ENCODE measurements at places on chromosomes 1 and 21.

GRCh38 chr1:111354584-111354983 lies 63.9 kb downstream of the CHIA start:
- DNase-seq, result no peak

GRCh38 chr1:174761901-174762585 lies 237.7 kb upstream of the CACYBP start:
- no peak for DNase-seq

GRCh38 chr1:218272366-218272765 lies 12.7 kb upstream of the RRP15 start:
- DNase-seq, result no peak

DNA sequence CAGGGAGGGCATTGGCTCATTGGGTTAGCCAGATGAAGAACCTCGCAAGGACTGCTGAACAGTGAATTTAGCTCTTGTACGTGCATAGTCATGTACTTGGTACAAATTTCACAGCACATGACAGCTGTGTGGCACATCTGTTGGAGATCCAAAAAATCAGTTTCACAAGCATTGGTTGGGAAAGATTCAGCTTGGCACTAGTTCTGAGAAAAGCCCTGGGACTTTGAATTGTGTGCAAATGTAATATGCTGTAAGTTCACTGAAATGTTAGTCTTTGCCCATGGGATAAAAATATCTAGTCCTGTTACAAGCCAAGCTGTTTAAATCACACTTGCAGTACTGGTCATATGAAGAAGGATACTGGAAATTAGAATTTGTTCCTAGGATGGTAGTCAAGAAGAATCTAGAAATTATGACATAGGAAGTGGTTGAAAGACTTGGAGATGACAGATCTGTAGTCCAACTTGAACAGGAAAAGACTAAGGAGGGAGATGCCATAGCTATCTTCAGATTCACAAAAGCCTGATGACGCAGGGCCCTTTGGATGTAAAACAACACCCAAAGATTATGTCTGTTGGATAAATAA lies 19.2 kb downstream of the LAMC2 start:
- DNase-seq, result peak; percentile 45

DNA sequence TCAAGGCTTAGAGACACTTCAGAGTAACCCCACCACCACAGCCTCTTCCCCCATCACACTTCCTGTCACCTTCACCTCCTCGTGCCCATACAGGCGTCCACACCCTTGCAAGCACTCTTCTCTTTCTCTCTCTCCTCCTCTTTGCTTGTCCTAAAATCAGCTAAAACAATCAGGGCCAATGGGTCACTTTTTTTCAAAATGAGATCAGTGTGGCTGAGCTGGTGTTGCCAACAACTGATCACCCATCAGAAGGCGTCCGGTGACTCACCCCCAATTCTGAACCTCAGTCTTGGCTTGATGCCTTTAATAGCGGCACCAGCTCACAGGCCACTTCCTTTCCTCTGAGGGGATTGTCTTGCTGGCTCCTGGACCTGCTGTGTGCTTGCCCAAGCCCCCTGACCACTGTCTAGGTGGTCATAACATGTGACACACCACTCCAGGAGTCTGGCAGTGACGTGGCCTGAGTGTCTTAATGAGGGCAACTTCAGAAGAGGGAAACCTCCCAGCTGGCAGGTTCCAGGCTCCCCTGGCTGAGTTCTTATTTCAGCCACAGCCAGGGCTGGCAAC lies 1.6 kb downstream of the DRAXIN start:
- peak; percentile 84 for DNase-seq

- DNase-seq, result no peak
Measured at GRCh38 chr1:48023488-48023887, 26.3 kb upstream of the TRABD2B start.

DNA sequence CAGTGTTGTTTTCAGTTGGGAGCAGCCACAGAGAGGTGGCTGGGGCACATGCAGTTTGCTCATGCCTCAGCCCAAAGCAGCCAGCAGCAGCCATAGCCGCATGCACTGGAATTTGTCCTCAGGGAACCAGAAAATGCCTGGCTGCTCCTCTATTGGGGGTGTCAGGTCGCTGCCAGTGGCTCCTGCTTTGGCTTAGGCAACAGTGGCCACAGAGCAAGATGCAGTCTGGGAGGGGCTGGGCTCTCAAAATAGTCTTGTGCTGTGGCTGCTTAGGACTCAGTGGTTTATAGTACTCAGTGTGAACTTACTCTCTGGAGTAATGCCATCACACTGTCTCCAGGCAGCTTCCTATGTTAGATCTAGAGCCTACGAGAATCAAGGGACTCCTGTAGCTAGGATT lies 25.0 kb downstream of the CD55 start:
- DNase-seq, result no peak

- DNase-seq, result no peak
Measured at GRCh38 chr1:204617256-204618147, 68.0 kb downstream of the LRRN2 start.

DNA sequence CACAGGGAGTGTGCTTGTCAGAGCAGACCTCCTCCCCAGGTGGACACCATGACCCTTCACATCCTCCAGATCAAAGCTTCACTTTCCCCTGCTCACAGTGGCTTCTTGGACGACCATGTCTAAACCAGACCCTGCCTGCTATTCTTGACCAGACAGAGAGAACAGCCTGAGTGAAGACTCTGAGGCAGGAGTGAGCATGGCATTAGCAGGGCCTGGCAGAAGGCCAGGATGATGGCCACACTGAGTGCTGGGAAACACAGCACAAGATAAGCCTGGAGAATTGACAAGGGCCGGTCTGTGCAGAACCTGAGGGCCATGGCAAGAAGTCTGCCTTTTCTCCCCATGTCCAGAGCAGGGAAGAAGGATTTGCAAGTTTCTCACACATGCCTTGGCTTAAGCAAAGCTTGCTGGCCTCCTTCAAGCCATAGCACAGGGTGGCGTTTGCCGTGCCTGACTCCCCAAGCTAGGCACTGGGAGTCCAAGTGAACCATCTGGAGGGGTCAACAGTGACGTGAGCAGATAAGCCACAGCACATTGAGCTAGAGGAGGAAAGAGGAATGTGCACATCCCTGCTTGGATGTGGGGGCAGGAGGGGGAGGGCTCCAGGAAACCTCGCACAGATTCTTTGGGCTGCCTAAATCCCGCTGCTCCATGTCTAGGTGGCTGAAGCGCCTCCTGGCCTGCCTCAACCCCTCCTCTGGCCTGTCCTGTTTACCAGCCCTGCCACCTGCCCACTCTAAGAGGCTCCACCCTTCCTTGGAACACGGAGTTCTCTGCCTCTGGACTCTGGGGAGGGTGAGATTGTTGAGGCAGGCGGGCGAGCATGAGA lies 87.1 kb downstream of the CD58 start:
- DNase-seq, result no peak

DNA sequence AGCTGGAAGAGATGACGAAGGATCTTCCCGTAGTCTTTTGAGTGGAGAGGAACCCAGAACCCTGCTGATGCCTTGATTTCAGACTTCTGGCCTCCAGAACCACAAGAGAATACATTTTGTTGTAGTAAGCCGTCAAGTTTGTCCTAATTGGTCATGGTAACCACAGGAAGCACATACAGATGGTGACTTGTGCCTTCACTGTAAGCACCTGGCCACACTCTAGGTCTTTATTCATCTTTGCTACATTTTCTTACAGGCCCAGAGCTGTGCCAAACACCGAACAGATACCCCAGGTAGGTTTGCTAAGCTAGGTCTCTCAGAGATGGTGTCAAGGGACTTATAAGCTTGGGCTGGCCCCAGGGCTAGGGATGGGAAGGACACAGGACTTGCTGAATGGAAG lies 4.8 kb downstream of the DHRS3 start:
- no peak for DNase-seq

DNA sequence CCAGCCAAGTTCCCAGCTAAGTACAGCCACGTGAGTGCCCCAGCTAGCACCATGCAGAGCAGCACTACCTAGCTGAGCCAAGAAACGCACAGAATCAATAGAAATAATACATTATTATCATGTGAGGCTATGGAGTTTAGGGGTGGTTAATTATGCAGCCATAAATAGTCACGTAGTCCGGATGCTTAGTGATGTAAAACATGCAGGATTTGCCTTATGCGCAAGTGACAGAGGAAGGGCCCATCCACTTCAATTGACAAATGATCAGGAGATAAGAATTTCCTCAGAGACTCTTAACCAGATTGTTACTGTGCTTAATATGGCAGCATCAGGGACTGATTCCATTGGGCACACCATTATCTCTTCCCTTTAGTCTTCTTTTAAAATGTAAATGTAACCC lies 44.8 kb upstream of the DUSP10 start:
- DNase-seq, result no peak

Data from ELR (cell line).